ENCODE measurements at places on chromosomes 5 and 9.

DNA sequence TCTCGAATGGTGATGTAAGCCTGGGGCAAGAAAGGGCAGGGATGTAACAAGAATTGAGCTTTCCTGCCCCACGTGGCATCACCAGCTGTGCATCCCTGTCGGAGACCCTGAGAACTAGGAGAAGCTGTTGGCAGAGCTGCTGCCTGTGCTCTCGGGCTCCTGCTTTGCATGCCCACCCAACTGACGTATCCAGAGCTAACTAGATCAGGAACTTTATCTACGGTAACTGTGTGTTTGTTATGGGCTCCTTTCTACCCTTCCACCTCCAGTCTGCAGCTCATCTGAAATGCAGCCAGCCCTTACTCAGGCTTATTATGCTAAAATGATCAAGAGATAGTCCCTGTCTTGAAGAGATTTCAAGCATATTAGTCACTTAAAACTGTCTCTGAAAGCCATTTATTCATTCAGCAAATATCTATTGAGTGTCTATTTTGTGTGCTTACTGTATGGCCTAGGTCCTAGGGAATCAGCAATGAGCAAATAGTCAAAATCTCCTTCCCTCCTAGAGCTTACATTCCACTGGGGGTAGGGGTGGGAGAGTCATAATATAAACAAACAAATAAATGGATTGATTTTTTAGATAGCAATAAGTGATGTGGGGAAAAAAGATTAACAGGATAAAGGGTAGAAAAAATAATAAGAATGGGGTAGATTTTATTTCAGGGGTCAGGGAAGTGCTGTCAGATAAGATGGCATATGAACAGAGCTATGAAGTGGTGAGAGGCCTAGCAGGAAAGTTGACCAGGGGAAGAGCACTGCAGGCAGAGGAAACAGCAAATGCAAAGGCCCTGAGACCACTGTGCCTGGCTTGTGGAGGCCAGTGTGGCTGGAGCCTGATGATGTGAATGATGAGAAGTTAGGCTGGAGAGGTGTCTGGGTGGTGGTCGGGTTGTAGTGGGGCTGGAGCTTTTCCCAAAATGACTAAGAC lies 118.2 kb downstream of the GALNT10 start:
- DNase-seq, result no peak

GRCh38 chr5:178238711-178239592 lies 6.3 kb upstream of the PHYKPL start:
- DNase-seq, result no peak

DNA sequence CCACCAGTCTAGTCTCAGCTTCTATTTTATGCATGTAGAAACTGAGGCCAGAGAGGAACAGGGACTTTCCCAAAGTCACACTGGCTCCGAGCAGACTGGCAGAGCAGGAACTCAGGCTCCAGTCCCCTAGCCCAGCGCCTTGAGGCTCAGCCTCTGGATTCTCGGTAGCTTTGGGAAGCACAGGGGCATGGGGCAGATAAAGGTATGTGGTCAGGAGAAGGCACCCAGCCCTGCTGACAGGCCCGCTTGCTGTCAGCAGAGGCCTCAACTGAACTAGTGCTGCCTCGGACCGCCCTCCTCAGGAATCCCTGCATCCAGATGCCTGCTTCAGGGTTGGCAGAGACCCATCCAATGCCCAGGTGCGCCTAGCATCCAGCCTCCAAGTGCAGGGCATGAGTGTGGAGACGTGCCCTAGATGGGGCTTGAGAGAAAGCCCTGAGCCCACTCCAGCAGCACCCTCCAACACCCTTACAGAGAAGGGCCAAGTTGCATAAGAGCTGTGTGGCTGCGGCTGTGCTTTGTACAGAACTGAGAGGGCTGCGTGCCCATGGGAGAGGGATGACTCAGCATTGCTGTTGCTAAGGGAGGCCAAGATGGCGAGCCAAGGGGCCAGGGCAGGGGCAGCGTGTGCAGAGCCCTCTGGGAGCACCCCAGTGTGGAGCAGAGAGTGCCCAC lies 168.6 kb downstream of the MACROH2A1 start:
- no peak for DNase-seq

GRCh38 chr5:159178978-159179377 lies 30.4 kb downstream of the RNF145 start:
- DNase-seq, result no peak

- no peak for DNase-seq
Observed at GRCh38 chr9:89026876-89027275, 35.6 kb downstream of the S1PR3 start.

DNA sequence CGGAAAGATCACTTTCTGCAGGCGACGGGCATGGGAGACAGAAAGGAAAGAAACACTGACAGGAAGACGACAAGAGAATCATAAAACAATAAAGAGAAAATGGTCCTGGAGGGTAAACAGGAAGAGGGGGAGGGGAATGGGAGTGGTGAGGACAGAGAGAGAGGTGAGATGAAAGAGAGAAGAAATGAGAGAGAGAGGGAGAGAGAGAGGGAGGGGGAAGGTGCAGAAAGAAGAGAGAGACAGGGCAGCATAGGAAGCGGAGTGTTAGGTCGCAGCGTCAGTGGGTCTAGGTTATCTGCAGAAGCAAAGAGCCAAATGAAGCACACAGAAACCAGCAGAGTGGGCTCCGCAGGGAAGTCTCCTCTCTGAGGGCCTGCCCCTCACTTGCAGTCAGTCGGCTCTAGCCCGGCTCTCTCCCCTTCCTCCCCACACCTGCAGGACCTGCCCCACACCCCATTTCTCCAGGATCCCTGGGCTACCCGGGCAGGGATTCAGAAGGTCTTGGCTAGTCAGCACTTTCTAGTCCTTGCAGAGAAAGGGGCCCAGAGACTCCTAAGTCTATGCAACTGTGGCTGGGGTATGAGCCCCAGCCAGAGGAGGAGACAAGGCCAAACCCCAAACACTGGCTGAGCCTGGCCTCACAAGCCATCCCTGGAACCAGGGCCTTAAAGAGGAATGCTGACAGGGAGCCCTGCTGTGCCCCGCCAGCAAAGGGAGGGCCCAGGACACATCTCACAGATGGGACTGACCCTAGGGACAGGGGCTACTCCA lies 29.7 kb upstream of the MEIKIN start:
- DNase-seq, result no peak

GRCh38 chr5:168647083-168647482 lies 67.9 kb upstream of the PANK3 start:
- DNase-seq, result no peak

DNA sequence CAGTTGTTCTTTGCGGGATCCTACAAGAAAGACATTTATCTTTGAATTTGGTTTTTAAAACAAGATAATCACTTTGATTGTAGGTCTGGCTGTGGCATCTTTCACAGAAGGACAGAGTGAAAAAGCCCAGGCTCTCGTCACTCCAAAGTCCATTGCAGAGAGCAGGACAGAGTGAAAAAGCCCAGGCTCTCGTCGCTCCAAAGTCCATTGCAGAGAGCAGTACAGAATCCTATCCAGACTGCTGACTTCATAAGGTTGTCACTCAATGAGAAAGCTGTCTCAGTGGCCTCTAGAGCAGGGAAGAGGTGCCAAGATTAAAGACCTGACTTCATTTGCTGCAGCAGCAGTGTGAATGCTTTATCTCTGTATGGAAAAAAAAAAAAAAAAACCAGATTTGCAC lies 16.3 kb upstream of the GPX8 start:
- DNase-seq, result no peak

- DNase-seq, result no peak
Observed at GRCh38 chr5:168654211-168654721, 75.1 kb upstream of the PANK3 start.
